Thoracic aorta (tissue), 2 donors: ENCODE measurements at places on chromosomes 5 and 9.

DNA sequence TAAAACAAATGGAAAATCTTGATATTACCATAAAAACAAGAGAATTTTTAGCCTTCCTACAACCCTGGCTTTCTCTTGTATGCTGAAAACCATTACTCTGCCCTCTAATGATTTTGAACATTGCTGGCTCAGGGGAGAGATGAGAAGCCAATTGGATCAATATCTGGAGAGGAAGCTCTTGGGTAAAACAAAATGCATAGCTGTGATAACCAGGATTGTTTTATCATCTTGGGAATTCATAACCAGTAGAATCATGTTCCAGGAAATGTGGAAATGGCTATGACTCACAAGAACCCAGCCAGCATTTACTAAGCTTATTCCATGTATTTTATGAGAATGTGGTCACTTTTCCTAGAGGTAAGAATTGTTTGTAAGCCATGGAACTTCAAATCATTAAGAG, 51.1 kb upstream of the CTNND2 start:
- no peak for DNase-seq

- no peak for DNase-seq
Observed at GRCh38 chr9:129102791-129103594, 7.6 kb downstream of the CRAT start.

GRCh38 chr5:103223031-103223955, 35.3 kb upstream of the MACIR start:
- no peak for DNase-seq

- no peak for DNase-seq
Observed at GRCh38 chr5:52727020-52727419, 60.7 kb upstream of the ITGA1 start.

GRCh38 chr5:151312756-151313324, 9.3 kb upstream of the SLC36A3 start:
- DNase-seq: no peak

DNA sequence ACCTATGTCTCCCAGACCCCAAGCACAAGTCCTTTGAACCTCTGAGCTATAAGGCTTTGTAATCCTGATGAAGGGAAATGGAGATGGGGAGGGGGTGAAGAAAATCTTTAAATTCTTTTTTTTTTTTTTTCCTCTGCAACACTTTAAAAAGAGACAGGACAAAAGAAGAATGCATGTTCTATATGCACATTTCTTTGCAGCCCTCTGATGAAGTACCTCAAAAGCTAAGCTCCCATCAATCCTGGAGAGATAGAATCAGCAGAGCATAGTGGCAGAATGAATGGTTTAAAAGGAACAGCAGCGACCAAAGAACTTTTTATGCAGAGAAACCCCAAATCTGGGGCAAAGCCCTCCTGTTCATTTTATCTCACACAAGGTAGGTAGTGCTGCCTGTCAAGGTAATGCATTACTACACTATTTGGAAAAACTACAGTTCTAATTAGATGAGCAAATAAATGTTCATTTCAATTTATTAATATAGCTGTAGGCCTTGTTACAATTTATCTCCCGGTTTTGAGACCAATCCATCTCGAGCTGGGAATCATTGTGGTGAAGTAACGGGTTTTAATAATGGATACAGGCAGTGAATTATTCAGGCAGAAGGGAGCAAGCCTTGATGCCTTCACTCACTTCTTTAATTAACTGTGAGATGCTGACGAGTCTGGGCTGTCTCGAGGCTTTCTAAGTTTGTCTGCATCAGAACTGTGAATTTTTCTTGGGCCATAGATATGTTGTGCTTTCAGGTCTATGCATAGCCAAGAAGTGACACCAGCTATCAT, 173.5 kb upstream of the ZNF608 start:
- DNase-seq: no peak

- no peak for DNase-seq
Observed at GRCh38 chr5:73214306-73214705, 41.3 kb downstream of the TMEM174 start.
